Activated CD4-positive, alpha-beta T cell treated with anti-CD3 and anti-CD28 coated beads, Interleukin-2, amount 50 U/mL, for 1 hour (primary cell): ENCODE measurements at places on chromosomes 16 and 17.
A peak's percentile ranks its signal among the peaks of the same experiment; 100 is the strongest.

GRCh38 chr17:2683912-2684311 lies 27.7 kb downstream of the CLUH start:
- no peak for DNase-seq

- no peak for DNase-seq
Observed at GRCh38 chr16:84354306-84354705, 14.0 kb upstream of the ATP2C2 start.

DNA sequence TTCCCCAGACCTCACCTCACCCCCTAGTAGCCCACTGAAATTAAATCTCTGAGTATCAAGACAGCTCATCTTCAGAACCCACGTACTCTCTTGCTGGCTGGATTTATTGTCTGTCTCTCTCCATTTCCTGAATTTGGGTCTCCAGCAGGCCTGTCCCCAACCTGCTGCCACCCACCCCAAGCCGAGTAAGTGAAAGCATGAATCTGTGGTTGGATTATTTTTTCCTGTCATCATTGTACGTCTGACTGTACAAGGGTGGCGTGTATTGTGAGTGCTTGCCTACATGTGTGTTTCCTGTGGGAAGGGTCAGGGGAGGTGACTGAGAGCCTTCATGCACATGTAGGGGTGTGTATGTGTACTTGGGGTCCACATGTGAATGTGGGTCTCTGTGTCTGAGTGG lies 5.4 kb downstream of the TNP2 start:
- peak; percentile 16 for DNase-seq

DNA sequence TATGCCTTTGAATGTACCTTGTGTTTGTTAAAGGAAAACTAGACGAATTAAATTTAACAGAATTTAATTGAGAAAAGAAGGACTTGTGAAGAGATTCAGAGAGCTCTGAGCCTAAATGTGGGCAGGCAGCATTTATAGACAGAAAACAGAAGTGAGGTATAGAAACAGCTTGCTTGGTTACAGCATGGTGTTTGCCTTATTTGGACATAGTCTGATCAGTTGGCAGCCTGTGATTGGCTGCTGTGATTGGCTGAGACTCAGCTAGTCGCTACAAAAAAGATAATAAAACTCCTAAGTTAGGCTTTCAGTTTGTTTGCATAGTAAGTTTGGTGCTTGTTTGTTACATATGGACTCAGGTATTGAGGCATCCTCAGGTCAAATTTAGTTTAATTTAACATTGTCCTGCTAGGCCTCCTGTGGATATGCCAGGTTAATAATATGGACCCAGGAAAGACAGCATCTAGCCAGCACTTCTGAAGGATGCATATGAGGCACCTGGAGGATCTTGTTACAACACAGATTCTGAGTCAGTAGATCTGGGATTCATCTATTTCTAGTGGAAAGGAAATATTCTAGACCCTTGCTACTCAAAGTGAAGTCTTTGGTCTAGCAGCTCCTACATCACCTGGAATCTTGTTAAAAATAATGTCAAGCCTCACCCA lies 43.4 kb downstream of the SLFN5 start:
- DNase-seq, result no peak

GRCh38 chr17:2874189-2874686 lies 78.0 kb downstream of the RAP1GAP2 start:
- no peak for DNase-seq

DNA sequence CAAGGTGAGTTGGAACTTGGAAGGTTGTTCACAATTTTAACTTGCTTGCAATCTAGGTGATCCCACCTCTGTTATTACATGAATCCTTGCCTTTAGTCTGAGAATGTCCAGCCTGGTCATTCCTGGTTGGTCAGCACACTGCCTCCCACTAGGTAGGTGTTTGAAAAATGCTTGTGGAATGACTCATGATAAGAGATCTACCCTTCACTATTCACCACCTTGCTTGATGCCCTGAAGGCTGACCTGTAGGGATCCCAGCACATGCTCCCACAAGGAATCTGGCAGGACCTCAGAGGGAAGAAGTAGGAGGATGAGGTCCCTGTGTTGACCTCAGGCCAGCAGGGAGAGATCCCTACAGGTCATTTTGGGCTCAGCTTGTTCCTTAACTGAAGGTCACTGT lies 30.2 kb upstream of the ABCA3 start:
- no peak for DNase-seq
